ENCODE measurements at places on chromosomes 7 and 10.
A peak's percentile ranks its signal among the peaks of the same experiment; 100 is the strongest.

GRCh38 chr10:17662193-17663138 lies 18.5 kb downstream of the STAM start:
- no peak for DNase-seq

GRCh38 chr7:80630608-80631405 lies 7.6 kb upstream of the CD36 start:
- DNase-seq: no peak

DNA sequence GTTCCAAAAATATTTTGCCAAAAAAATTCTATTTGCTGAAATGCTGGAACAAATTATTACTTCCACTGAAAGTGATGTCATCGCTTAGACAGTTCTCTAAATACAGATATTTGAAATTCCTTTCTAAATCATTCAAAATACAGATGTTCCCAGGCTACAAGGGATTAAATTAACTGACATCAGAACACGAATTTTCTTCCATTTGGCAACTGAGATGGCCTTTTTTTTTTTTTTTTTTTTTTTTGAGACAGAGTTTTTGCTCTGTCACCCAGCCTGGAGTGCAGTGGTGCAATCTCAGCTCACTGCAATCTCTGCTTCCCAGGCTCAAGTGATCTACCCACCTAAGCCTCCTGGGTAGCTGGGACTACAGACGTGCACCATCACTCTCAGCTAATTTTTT lies 57.0 kb downstream of the P4HA1 start:
- DNase-seq: no peak

- no peak for DNase-seq
Observed at GRCh38 chr10:69443354-69443753, 7.9 kb upstream of the TSPAN15 start.

DNA sequence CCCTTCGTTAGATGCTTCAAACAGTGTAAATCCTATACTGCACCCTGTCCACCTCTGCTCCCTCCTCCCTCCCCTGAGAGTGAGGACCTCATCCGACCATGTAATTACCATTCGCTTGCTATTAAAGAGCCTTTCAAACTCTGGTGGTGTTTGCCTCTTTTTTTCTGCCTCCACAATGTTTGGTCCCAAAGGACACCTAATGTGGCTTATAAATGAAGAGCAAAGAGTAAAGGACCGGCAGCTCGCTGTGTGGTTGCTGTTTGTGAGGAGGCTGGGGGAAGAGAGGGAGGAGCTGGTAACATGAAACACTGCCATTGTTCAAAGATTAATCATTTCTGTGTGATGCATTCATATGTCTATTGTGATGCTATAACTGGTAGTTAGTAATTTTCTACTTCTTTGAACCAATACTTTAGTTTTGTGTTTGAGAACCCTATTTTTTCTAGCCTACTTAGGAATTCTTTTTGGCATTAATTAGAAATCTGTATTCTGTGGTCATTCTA lies 27.9 kb downstream of the MTURN start:
- no peak for DNase-seq

DNA sequence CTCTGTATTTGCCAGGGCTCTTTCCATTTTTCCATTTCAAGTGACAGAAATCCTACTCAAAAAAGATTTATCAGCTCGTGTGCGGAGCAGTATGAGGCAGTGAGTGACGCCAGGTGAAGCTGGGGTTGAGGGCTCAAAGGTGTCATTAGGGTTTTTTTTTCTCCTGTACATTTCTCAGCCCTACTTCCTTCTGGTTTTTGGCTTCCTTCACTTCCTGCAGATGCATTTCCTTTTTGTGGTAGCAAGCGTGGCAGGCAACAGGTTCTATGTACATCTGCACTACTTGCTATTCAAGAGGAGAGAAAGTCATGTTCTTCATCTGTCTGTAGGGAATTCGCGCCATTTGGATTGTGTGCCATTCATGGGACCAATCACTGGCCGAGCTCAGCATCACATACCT lies 52.8 kb upstream of the AOAH start:
- DNase-seq: no peak

DNA sequence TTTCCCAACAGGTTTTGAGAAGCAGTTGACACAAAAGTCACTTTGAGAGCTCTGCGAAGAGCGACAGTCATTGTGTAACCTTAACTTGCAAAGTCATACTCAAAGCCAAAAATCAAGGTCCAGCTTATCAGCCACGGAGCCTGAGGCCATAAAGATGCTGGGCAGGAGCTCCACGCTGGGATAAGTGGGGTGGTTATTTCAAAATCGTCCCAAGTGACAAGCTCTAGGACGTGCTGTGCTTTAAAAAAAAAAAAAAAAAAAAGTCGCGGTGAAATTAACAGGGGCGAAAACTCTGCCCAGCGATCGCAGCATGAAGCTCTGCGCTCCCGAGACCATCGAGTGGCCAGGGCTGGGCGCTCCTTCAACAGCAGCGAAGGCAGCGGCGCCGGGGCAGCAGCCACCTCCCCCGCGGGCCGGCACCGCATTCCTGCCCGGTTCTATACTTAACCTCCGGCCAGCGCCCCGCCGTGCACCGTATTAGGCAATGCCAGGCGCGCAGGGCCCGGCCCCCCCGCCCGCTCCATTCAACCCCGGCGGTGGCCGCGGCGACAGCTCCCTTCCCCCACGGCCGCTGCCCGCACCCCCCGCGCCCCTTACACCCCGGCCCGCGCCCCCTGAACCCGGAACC lies 657 bp downstream of the HACD1 start:
- DNase-seq: peak; percentile 3

Measured in stimulated activated CD8-positive, alpha-beta memory T cell treated with anti-CD3 and anti-CD28 coated beads, Interleukin-15, amount 100 ng/mL, for 24 hours (primary cell).